ENCODE measurements at places on chromosomes 3 and 15. TPM values are rescaled to one million over a fixed set of nuclear protein-coding genes. Genes with fewer than 3 reads are reported as not detected.

Gene PLSCR5
- not detected for total RNA-seq

Gene PARP15
- 1.6 TPM for total RNA-seq

Gene ROBO1
- total RNA-seq = 61.5 TPM

Gene GP9
- 3.8 TPM for total RNA-seq

Gene GOLGA8K
- total RNA-seq = not detected

Gene TIMP4
- total RNA-seq = 2.0 TPM

Gene LSAMP
- 6.7 TPM for total RNA-seq

Gene ITGB5
- total RNA-seq = 68.1 TPM

Gene HTR3E
- total RNA-seq = not detected

Gene NR2C2
- 59.0 TPM for total RNA-seq

Gene WDR73
- total RNA-seq = 38.4 TPM

Gene SLC38A3
- 2.9 TPM for total RNA-seq

Gene IGDCC3
- 4.1 TPM for total RNA-seq

Gene RTP4
- total RNA-seq = 1.7 TPM

Gene NR1I2
- 0.47 TPM for total RNA-seq

Gene LDHAL6B
- total RNA-seq = not detected

Gene LXN
- 21.3 TPM for total RNA-seq

Measured in metanephros (tissue), 2 donors.